ENCODE measurements at places on chromosomes 6 and 20.

GRCh38 chr20:8952721-8953120 lies 116.2 kb upstream of the PLCB4 start:
- DNase-seq, result no peak

DNA sequence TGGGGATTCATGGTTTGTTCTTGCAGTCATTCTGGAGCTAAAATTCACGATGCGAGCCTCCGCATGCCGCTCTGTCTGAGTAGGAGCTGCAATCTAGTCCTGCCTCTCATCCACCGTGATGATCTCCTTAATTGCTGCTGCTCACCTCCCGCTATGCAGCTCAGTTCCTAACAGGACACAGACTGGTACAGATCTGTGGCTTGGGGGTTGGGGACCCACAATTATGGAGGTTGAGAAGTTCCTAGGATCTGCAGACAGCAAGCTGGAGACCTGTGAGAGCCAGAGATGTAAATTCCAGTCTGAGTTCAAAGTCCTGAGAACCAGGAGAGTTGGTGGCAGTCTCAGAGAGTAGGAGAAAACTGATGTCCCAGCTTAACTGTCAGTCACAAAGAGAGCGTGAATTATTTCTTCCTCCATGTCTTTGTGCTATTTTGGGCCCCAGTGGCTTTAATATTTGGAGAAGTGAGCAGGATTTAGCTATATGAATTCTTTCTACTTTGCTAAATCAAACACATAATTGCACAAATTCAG lies 378.7 kb upstream of the MAN1A1 start:
- no peak for DNase-seq

- DNase-seq, result no peak
Observed at GRCh38 chr6:122678841-122679240, 68.6 kb downstream of the PKIB start.

- no peak for DNase-seq
Observed at GRCh38 chr6:9921366-9921765, 493.5 kb downstream of the TFAP2A start.

GRCh38 chr6:130223508-130223907 lies 757 bp upstream of the SAMD3 start:
- no peak for DNase-seq

DNA sequence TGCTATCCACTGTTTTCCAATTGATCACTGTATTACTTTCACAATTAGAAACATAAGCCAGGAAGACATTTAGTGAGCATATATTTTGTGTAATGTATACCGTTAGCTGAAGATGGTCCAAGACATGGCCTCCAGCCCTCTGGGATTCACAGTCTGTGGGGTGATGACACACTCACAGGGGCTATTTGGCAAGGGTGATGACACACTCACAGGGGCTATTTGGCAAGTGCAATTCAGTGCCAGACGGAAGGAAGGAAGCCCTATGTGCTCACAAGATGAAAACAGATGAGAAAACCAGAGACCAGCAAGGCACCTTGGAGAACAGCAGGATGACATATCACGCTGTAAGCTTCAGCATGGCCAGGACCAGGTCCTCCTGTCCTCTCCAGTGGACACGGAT lies 183.7 kb downstream of the MBOAT1 start:
- no peak for DNase-seq

- DNase-seq, result no peak
Observed at GRCh38 chr20:36126836-36127527, 27.6 kb upstream of the EPB41L1 start.

GRCh38 chr20:23658989-23659609 lies 21.3 kb upstream of the CST3 start:
- no peak for DNase-seq

DNA sequence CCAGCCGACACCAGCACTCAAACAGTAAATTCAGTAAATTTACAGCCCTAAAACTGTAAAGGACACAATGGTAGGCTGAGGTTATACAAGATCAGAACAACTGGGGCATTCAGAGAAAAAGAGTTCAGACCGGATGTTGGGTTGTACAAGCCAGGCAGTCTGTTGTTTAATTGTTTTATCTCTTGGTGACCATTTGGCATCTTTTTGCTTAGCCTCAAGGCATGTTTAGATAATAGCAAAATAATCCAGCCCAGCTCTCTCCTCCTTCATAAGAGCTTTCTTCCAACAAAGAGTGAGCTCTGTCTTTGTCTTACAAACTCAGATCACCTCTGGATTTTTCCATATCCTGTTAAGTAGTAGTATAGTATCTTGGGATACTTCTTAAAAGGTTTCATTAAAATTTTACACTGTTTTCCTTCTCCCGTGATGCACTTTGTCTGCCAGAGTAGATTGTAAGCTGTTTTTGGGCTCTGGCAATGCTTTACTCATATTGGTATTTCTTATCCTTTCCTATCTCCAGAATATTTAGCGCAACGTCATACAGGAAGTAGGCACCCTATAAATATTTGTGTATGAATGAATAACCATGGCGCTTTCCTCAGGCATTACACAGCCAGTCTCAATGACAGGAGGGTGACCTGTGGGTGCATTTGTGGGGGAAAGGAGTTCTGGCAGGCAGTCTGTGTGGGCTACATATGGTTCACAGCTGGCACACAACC lies 35.6 kb upstream of the TRAM2 start:
- DNase-seq, result no peak

DNA sequence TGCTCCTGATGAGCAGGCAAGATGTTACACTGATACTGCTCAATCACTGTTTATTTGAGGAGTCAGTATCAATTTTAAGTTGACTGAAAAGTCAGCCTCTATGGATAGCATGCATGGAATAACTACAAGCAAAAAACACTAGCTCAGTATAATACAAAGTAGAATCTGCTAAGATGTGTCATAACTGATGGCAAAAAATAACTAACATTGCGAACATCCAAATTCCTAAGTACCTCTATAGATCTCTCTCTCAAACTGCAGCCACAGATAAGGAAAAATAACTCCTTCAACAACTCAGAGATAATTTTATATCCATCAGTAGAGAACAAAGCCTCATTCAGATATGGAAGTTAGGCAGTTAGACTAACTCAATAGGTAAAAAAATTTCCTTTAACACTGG lies 16.3 kb downstream of the HDAC2 start:
- DNase-seq, result no peak

- DNase-seq, result no peak
Observed at GRCh38 chr6:44381739-44382138, 5.8 kb upstream of the CDC5L start.

GRCh38 chr20:38246357-38247165 lies 14.0 kb downstream of the KIAA1755 start:
- DNase-seq, result no peak

GRCh38 chr20:50810063-50810462 lies 15.2 kb downstream of the BCAS4 start:
- no peak for DNase-seq

GRCh38 chr6:124872361-124873065 lies 89.7 kb upstream of the RNF217 start:
- no peak for DNase-seq

DNA sequence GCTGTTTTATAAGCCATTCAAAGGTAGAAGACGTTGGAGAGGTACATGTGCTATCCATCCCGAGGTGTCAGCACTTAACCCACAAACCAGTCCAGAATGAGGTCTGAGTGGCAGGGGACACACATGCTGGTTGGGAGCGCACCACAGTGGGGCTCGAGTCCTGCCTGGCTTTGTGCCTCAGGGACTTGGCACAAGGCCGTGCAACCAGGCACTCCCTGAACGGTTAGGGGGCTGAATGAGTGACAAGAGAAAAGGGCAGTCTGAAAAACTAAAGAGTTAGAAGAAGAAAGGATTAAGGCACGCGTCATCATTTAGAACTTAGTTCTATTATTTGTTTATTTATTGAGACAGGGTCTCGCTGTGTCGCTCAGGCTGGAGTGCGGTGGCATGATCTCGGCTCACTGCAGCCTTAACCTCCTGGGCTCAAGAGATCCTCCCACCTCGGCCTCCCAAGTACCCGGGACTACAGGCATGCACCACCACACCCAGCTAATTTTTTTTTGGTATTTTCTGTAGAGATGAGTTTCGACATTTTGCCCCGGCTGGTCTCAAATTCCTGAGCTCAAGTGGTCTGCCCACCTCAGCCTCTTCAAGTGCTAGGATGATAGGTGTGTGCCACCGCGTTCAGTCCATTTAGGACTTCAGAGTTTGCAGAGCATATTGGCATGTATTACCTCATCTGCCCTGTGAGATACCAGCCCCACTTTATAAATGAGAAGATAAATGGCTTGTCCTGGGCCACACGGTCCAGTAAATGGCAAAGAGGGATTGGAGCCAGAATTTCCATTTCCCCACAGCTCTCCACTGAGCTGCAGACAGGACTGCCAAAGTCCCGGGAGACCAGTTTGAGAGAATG lies 47.4 kb upstream of the IRF4 start:
- no peak for DNase-seq

GRCh38 chr6:32635526-32636123 lies 1.6 kb upstream of the HLA-DQA1 start:
- DNase-seq, result no peak

DNA sequence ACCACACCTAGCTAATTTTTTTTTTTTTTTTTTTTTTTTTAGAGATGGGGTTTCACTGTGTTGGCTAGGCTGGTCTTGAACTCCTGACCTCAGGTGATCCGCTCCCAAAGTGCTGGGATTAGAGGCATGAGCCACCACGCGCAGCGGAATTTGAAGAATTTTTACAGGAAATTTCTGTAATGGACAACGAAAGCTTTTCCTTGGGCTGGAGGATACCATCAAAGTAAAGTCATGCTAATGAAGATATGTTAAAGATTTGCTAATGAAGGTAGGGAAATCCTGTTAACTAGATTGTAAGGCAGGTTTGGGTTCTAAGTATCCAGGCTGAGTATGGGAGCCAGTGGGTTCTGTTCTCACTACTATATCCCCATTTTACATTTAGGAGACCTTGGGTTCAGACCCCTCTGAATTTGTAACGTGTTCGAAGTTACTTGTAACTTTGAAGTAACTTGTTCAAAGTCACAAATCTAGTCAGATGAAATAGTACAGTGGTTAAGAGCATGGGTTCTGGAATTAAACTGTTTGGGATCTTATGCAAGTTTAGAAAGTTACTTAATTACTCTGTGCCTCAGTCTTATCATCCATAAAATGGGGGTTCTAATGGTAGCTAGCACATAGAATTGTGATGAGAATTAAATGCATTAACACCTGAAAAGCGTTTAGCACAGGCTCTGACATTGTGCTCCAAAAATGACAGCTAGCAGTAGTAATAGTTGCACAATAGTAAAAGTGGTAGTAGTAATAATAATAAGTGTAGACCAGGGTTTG lies 123.4 kb upstream of the GPR6 start:
- no peak for DNase-seq

DNA sequence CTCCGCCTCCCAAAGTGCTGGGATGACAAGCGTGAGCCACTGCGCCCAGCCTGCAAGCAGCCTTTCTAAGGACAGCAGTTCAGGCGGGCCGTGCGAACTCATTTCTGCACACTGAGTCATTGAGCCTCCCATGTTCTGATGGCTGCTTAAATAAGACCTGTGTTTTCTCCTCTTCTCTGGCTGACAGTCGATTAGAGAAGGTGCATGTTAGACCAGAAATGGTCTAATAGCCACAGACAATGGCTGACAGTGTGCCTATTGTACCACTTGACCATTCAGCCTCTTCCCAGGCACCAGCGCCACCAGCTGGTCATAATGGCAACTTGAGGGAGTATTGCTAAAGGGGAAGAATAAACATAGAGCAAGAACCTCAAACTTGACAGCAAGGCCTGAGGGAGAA lies 6.2 kb downstream of the CST11 start:
- no peak for DNase-seq

GRCh38 chr6:17207281-17207680 lies 73.9 kb upstream of the RBM24 start:
- no peak for DNase-seq

- no peak for DNase-seq
Observed at GRCh38 chr20:12984069-12984765, 24.6 kb upstream of the SPTLC3 start.

DNA sequence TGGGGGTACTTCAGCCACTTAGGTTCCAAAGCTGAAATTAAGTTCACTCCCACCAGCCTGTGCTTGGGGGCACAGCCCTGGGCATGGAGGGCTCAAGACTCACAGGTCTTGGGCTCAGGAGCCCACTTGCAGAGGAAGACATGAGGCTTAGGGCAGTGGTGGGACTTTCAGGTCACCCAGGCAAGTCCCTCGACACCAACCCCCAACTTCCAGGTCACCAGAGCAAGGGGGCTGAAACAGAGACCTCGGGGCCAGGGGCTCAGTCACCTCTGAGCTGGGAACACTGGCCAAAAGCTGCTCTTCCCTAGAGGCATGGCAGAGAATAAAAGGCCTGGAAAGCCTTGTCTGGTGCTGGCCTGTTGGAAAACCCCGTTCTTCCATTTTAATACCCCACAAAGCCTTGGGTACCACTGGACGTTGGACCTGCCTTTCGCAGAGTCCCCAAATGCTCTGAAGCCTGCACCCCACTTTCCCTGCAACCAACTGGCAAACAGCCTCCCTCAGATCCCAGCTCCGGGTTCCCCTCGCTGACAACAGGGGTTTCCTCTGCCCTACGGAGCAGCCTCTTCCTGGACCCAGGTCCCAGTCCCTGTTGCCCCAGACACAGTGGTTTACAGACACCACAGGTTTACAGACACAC lies 160.9 kb upstream of the PMEPA1 start:
- DNase-seq, result no peak

DNA sequence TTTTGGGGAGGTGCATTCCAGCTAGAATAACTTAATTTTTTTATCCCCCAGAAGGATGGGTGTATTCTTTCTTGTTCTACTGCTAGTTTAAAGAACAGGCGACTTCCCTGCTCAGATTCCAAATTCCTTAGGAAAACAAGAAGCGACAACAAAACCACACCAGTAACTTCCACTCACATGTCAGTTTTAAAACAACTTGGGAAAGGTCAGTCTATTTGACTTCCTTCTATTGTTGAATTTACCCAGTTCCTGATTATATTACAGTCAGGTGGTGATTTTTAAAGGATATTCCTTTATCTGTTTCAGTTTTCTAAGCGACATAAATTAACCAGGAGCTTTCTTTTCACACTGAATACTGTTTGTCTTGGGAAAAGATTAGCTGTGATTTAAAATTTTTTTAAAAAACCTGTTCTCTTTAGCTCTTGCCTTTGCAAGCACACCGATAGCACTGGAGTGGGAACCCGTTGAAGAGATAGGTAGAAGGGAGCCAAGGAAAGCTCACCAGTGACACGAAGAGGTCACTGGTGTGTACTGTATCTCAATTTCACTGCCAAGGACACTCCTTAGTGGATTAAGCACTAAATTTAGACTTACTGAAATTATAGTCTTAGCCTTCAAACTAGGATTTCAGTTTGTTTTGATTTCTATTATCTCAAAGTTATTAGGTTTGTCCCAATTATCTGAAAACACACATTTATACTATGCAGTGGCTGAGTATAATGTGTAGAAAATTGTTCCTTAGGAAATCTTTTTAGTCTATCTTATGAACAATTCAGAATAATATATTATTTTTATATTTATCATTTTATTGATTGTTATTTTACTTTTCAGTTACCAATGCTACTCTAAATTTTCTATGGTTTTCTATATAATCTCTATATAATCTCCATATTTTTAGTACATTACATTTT lies 22.3 kb downstream of the MARCKS start:
- no peak for DNase-seq

GRCh38 chr6:84718038-84718955 lies 46.1 kb downstream of the TBX18 start:
- DNase-seq, result no peak

Measured in AG04449 (cell line).